ENCODE measurements at places on chromosomes 16 and 17.

GRCh38 chr17:78038748-78039288, 80.3 kb downstream of the TNRC6C start:
- DNase-seq: no peak

GRCh38 chr16:78552716-78553115, 453.3 kb downstream of the WWOX start:
- no peak for DNase-seq

- DNase-seq: no peak
Measured at GRCh38 chr17:64425191-64425590, 23.7 kb upstream of the MILR1 start.

GRCh38 chr17:3527896-3528295, 29.7 kb downstream of the TRPV3 start:
- no peak for DNase-seq

DNA sequence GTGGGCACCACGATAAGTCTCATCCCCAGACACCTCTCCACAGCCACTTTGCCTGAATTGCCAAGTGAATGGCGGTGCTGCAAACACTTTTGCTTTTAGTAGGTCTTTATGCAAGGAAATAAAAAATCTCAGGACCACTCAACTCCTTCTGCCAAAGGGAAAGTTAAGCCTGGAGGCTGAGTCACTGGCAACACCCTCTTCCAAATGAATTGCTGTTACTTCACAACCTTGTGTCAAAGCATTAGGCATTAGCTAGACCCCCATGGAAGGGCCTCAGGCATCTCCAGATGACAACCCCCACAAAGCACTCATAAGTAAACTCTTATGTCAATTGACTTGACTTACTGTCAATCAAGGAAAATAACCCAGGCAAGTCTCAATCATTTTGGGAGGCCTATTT, 43.0 kb downstream of the RNF112 start:
- no peak for DNase-seq

DNA sequence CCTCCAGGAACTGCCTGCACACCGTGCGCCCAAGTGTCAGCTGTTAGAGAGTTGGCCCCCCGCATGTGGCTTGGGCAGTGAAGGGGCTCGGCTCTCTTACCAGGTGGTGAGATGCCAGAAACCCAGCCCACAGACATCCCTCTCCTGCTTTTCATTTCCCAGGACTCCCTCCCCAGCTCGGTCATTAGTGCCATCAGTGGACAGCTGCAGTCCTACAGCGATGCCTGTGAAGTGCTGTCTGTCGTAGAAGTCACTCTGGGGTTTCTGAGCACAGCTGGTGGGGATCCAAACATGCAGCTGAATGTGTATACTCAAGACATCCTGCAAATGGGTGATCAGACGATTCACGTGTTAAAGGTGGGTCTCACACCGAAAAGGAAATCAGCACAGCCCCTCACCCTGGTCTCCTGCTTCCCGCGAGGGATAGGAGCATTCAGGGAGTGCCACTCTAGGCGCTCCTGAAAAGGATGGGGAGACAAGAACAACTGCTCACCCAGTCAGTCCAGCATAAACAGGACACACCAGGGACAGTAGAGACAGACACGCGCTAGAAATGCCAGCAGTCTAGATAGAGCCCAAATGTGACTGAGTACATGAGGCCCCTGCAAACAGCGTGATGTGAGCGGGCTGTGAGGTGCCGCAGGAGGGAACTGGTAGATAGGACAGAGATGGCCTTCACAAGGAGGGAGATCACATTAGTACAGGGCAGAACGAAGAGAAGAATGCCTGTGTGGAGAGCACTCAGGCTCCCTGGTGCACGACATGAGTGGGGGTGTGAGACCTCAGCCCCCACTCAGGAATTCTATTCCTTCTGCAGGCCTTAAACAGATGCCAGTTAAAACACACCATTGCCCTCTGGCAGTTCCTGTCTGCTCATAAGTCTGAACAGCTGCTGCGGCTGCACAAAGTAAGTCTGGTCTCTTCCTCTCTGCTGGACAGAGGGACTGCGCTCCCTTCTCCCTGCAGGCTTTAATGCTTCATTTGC, 25.7 kb upstream of the ENDOV start:
- DNase-seq: no peak

DNA sequence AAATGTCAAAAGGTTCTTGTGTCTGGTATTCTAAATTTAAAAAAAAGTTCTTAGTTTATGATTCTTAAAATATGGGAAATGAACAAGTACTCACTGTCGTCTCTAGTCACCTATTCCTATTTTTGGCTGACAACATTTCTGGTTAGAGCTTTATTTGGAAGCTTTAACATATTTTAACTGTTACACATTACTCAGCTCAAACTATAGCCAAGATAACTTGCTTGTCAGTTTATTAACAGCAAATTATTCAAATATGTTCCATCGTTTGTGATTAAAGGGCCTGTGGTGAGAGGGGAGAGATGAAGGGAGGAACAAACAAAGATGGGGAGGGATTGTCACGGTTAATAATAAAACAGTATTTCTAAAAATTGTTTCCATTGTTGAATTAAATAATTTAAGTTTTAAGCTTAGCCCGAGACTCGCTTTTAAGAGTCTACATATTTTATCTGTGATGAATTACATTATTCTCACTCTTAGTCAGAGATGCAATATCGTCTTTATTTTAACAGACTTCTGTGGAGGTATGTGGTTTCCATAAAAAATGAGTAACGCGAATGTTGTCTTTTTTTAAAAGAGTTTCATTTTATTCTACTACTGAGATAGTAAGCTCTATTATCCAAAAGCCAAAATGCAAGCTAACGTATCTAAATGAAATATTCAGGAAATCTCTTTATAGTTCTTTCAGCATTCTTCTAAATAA, 321.9 kb upstream of the PMFBP1 start:
- no peak for DNase-seq

DNA sequence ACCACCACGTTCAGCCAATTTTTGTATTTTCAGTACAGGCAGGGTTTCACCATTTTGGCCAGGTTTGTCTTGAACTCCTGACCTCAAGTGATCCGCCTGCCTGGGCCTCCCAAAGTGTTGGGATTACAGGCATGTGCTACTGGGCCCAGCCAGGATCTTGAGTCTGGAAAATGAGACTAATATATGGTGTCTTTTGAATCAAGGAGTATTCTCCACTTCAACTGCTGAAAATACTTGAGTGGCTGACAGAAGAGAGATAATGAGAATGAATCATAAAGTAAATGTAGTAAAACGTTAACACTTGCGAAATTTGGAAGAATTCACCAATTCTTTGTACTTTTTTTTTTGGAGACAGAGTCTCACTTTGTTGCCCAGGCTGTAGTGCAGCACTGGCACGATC, 16.6 kb downstream of the SMYD4 start:
- DNase-seq: no peak

GRCh38 chr17:74842599-74843351, 16.9 kb downstream of the GRIN2C start:
- no peak for DNase-seq

DNA sequence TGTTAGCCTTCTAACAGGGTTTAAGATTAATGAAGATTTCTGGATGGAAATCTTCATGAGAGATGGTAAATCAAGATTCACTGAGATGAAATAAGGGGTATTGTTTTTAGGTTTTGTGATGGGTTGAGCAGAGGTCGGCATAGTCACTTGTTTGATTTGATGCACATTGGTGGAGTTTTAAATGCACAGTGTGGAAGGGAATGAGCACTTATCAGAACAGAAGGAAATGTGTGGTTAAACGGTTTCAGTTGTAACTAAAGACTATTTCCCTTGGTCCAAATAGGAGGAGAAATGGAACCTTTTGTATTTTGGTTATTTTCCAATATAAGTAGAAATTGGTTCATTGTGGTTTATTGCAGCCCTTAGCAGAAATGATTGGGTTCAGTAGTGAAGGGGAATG, 34.1 kb downstream of the CBFB start:
- DNase-seq: no peak
